CD4-positive, alpha-beta T cell treated with Interleukin-17A for 1 hour (primary cell): ENCODE measurements at places on chromosomes 11 and 22.
A peak's percentile ranks its signal among the peaks of the same experiment; 100 is the strongest.

GRCh38 chr11:44452827-44453572 is 112.5 kb upstream of the CD82 start:
- DNase-seq = no peak

DNA sequence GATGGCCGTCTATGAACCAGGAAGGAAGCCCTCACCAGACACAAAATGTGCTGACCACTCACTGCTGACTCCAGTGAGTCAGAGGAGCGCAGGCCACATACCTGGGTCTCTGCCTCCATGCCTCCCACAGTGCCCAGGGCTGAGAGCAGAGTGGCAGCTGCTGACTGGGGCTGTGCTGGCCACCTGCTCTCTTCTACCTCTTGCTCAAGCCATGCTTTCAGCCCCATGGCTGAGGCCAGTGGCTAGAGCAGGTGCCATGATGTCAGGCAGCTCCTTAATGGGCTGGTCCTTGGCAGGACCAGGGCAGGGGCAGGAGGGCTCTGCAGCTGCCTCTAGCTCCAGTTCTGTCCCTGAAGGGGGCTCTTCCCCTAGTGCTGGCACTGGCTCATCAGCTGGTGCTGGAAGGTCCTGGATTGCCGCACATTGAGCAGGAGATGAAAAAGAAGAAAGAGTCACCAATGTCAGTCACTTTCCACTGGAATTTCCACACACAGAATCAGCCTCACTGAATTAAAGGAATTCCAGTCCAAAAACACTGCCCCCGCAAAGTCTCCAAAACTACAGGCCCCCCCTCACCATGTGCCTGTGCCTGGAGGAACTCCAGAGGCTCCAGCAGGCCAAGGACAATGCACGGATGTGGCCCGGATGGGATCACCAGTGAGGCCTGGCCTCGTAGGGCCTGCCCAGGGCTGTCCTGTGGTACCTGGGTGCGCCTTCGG is 86.4 kb downstream of the GGTLC2 start:
- DNase-seq = no peak

DNA sequence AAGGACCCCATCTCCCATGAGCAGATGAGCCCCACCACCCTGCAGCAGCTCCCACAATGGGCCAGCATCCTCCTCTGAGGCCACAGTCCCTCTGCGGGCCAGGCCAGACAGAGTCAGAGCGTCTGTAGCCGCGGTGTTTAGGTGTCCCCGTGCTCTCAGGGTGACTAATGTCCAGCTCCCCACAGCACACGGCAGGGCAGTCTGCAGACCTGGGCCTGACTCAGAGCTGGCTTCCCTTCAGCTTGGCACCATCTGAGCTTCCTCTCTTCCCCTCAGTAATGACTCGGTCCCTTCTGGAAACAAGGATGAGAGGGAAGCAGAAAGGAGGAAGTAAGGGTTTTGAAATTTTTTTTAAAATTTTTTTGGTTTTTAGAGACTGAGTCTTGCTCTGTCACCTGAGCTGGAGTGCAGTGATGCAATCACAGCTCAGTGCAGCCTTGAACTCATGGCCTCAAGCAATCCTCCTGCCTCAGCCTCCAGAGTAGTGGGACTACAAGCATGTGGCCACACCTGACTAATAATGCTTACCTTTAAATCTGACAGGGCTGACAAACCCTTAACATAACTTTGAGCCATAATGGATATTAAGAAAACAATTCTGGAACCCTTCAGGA is 28.5 kb downstream of the LRRC74B start:
- no peak for DNase-seq

GRCh38 chr11:44244639-44245310 is 65.2 kb downstream of the ALX4 start:
- no peak for DNase-seq

- no peak for DNase-seq
Observed at GRCh38 chr11:2135018-2135569, 4.1 kb downstream of the IGF2 start.

DNA sequence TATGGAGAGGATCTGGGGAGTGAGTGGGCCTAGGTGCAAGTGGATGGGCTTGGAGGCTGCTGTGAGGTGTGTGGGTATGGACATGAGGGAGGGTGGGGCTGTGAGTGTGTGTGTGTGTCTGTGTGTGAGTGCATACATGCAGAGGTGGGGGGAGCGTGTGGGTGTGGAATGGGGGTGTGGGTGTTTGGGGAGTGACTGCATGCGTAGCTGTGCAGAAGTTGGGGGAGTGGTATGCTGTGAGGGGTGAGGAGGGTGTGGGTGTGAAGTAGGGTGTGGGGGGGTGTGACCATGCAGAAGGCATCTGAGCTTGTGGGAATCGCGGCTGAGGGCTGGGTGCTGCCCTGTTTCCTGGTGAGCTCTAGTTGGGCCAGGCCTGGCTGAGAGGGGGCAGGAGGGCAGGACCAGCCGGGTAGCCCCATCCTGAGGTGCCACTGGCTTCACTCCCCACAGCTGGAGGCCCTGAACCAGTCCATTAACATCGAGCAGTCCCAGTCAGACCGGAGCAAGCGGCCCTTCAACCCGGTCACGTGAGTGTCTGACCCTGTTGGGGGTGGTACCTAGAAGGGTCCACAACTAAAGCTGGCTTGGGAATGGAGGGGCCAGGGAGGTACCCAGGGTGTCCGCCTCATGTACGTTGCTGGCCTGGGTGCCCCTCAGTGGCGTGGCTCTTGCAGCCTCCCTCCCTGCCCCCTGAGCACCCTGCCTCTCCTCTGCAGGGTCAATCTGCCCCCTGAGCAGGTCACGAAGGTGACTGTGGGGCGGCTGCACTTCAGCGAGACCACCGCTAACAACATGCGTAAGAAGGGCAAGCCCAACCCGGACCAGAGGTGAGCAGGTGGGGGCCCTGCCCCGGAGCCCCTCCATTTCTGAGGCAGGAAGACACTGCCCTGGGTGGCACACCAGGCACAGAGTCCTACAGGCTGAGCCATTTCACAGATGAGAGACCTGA is 16.5 kb downstream of the TMEM258 start:
- DNase-seq = peak; percentile 39

DNA sequence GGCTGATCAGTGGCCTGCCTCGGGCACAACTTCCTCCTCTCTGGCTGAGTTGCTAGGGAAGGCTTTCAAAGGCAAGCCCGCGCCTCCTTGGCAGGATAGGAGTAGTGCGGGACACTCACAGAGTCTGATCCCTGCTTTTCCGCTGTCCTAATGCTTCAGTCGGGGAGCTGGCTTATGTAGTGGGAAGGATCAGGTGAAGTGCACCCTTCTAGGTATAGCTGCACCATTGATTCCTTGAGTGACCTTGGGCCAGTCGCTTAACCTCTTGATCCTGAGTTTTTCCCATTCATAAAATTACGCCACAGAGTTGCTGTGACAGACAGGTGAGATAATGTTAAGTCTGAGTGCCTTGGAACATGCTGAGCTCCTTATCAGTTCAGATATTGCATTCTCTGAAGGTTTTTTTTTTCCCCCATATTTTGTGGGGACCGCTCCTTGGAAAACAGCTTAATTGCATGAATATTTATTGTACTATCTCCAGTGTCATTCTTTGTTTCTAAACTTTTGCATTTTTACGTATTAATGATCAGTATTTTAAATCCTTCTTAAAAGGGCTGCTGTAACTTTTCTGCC is 961 bp downstream of the IPO7 start:
- peak; percentile 16 for DNase-seq

DNA sequence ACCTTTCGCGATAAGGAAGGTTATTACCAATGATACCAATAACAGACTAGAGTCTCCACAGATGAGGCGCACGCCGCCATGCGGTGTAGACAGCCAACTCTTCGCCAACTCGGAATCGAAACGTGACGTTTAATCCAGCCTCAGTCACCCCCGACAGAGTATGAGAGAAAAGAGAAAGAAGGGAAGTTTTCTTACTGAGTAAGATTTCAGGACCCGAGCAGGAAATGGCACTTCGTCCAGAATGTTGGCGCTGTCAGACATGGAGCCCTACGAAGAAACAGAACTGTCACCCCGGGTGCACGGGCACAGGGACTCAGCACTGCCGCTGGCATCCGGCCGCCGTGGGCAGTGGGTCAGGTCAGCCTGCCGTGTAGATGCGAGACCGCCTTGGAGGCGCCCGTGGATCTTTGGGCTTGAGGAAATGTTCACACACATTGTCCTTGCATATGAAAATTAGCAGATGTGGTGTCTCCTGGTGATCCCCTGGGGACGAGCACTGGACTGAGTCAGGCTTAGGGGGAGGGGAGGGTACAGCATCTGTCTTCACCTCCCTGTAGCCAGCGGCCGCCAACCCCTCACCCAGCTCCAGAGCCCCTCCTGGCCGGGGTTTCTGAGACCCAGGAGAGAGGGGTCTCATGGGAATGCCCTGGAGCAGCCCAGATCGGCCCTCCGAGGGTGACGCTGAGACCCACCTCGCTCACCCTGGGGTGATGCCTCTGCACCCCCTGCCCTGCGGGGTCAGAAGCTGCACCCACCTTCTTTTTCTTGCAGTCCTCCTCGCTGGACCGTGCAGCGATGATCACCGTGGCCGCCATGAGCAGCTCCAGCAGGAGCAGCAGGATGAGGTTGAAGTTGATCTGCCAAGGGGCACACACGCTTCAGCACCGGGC is 8.3 kb downstream of the MLC1 start:
- DNase-seq = no peak

- no peak for DNase-seq
Observed at GRCh38 chr11:10514709-10515108, 26.3 kb downstream of the RNF141 start.

GRCh38 chr11:103851166-103851651 is 185.2 kb upstream of the DDI1 start:
- no peak for DNase-seq

- DNase-seq = no peak
Observed at GRCh38 chr11:77723024-77723423, 85.4 kb upstream of the CLNS1A start.

DNA sequence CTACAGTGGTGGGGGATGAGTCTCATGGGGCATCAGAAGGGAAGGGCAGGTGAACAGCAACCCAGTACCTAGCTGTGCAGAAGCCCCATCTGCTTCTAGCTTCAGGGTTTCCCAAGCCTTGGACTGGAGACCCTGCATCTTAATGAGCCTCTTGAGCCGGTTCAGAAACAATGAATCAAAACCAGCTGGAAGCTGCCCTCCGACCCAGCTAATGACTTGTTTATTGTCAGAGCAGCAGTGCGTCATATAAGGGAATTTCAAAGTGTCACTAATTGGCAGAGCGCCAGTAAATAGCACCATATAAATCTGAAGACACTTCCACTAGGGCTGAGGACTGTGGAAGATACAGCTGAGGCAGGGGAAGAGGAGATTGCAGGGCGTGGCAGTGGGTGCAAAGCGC is 57.5 kb downstream of the RPUSD4 start:
- no peak for DNase-seq

GRCh38 chr11:103844327-103845215 is 191.9 kb upstream of the DDI1 start:
- DNase-seq = no peak

DNA sequence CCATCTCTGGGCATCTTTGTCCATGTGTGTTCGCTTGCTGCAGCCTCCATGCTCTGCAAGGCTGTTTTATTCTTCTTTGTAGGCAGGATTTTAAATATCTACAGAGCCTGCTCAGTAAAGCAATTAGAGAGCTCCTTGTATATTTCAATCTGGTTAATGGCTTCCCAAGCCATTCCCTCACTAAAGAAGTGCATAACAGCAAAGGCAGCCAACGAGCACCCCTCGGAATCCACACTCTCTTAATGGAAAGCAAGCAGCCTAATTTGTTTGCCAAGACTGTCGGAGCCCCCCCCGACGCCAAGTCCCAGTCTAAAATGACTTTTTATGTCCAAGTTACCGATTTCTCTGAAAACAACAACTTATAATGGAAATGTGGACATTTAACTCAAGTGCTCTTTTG is 123.6 kb downstream of the ARL14EP start:
- DNase-seq = no peak

DNA sequence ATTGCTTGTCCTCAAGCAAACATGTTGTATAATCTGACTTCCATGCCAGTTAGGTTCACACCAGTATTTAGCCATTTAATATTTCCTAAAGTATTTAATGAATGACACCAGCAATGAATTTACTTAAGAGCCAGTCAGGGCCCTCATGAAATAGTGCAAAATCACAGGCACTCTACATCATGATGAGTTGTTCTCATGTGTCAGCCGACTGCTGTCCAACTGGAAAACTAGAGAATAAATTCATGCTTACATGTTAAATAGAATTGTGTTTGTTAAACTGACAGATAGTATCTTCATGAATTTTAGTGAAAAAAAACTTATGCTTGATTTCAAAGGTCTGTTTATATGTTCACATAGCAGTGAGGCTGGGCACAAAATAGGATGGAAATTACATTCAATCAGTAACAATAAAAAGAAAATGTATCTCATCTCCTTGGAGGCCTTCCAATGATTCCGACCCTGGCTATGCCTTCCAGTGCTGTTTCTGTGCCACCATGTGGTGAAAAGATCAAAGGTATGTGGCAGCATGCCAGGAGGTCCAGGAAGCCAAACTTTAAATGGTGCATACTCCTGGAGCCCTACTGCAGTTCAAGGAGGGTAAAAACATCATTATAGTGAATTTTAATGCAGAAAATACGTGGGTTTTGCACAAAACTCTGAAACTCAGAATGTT is 45.2 kb downstream of the CTSC start:
- DNase-seq = no peak

GRCh38 chr11:65471447-65471891 is 27.4 kb upstream of the MALAT1 start:
- peak; percentile 43 for DNase-seq

DNA sequence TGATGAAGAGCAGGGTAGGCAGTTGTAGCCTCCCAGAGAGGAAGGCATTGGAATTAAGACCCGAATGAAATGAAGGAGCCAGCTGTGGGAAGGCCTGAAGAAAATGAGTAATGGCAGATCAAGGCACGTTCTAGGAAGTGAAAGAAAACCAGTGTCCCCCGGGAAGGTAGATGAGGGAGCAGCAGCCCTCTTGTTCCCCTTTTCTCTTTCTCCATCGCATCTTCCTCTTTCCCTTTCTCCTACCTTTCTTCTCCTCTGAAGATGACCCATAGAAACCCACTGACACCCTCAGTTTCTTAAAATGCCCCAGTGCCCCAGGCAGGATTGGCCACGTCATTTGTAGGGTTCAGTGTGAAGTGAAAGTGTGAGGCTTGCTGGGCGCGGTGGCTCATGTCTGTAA is 172.6 kb upstream of the SEZ6L start:
- no peak for DNase-seq

GRCh38 chr11:108647701-108648527 is 17.0 kb upstream of the DDX10 start:
- DNase-seq = peak; percentile 68

DNA sequence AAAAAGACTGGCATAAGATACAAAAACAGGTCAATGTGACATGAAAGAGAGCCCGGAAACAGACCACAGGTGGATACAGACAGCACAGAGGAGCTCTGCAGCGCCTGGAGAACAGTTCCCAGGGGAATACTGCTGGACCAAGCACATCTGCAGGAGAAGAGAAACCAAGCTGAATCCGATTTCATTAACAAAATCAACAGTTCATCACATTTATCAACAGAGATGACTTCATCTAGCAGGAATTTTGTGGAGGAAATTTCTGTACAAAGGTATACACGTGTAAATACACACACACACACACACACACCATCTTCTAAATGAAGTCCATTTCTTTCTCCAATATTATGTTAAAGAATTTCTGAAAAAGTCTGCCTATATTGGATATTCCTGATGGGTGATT is 17.1 kb downstream of the YPEL1 start:
- DNase-seq = no peak

GRCh38 chr11:134070342-134070845 is 1.5 kb downstream of the JAM3 start:
- no peak for DNase-seq
